Activated T-cell treated with anti-CD3 and anti-CD28 coated beads for 48 hours (primary cell): ENCODE measurements at places on chromosomes 5 and 9.

DNA sequence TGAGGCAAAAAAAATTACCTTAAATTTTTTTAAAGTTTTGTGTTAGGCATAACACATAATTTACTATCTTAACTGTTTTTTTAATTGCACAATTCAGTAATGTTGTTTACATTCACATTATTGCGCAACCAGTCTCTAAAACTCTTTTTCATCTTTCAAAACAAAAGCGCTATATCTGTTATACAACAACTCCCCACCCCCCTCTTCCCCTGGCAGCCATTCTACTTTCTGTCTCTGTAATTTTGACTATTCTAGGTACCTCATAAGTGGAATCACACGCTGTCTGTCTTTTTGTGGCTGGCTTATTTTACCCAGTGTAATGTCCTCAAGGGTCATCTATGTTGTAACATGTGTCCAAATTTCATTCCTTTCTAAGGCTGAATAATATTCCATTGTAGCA is 241.5 kb upstream of the DMRT1 start:
- no peak for DNase-seq

DNA sequence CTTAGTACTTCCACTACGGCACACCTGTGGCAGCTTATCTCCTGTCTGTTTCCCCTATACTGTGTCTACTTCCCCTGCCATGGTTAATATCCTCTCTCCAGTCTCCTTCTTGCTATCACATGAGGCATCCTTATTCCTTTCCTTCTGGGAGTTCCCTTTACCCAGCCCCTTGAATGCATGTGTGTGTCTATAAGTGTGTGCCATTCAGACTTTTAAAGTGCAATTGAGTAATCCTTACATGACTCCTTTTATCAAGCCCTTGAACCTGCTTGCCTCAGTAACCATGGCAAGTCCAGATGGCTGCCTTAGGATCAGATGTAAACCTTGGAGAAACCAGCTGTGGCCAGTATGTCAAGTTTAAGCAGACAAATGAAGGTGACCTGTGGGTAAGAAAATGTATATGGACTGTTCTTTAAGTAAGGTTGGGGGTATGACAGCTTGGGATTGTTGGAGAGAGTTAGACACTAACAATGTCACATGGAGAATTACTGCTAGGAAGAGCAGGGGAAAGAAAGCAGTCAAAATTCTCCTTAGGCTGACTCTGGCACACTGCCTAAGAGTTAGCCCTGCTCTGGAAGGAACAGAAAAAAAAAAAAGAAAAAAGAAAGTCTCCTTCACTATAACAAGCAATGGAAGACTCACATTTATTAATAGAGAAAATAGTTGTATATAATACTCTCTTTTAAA is 142.1 kb downstream of the HINT1 start:
- no peak for DNase-seq

- no peak for DNase-seq
Observed at GRCh38 chr5:99901972-99902371, 633.2 kb upstream of the FAM174A start.

- no peak for DNase-seq
Observed at GRCh38 chr5:170221327-170221741, 11.5 kb upstream of the C5orf58 start.

GRCh38 chr9:106588626-106589025 is 274.3 kb upstream of the ZNF462 start:
- no peak for DNase-seq

DNA sequence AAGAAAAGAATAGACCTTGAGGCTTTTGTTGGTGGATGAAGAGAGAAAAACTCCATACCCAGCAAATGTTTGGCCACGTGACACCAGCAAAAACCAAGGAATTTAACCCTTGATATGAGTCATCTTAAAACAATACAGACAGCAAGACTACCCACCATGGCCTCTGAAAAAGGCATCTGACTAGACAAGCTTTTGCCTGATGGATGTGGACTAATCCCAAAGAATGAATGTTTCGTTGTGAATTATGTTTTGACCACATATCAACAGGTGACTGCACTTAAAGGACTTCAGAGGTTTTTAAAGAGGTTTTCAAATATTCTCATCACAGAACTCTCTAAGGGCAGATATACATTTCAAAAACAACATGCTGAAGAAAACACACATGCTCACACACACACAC is 33.0 kb upstream of the SLC1A3 start:
- no peak for DNase-seq

DNA sequence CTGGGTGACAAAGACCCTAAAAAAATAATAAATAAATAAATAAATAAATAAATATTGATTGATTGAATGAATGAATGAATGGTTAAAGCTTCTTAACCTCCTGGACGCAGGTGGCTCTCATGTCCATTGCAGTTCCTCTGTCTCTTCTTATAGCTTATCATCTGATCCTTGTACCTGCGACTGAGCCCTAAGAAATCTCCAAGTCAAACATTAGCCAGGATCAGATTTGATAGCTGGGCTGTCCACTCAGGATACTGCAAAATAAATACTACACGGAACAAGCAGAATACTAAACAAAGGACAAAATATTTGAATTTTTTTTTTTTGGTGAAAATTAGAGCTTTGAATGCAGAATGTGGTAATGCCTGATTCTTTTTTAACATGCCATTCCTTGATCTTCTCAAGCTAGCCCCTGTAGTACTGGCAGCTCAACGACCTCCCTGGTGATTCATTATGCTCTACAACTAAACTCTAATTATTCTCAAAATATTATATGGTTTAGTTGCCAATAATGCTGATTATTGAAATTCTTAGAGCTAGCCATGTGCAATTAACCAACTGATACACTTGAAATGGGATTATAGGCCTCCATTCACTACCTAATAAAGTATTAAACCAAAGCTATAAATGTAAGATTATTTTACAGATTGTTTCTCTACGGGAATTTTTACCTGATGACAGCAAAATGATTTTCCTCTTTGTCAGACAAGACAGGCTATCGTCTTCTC is 9.9 kb upstream of the TMEM245 start:
- DNase-seq, result no peak

DNA sequence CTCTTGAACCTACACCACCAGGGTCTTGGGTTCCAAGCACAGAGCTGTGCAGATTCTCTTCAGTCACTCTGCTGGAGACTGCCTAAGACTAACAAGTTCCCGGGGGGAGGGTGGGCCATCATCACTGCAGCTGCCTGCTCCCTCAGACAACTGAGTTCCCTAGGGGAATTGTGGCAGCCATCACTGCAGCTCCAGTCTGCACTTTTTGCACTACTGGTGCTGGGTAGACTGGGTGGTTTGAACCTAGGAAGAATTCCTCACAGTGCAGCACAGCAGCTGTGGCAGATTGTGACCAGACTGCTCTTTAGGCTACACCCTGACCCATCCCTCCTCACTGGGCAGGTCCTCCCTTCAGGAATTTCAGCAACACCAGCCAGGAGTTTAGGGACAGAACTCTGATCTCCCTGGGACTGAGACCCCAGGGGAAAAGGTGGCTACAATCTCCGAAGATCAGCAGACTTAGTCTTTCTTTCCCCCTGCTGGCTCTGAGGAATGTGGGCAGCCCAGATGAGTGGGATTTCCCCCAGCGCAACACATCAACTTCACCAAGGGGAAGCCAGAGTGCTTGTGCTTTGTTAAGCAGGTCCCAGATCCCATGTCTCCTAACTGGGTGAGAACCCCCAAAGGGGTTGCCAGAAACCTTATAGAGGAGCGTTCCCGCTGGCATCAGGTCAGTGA is 30.9 kb upstream of the RGMB start:
- DNase-seq, result no peak

DNA sequence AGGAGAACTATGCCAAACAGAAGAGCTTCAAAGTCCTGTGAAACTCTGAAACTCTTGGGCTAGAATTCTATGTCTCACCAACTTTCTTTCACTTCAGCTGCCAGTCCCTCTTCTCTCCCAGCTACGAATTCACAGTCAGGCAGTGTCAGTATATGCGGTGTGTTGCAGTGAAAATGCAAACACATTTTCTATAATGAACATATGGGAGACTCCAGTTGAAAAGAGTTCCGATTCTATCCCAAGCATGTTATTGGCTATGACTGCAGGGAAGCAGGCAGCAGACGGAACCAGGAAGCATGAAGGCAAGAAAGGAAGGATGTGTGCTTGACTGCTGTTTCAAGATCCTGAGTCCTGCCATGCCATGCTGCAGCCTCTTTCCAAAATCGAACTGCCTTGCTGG is 515.7 kb upstream of the TLE4 start:
- DNase-seq, result no peak

- no peak for DNase-seq
Observed at GRCh38 chr9:77714077-77714549, 66.0 kb upstream of the GNA14 start.

DNA sequence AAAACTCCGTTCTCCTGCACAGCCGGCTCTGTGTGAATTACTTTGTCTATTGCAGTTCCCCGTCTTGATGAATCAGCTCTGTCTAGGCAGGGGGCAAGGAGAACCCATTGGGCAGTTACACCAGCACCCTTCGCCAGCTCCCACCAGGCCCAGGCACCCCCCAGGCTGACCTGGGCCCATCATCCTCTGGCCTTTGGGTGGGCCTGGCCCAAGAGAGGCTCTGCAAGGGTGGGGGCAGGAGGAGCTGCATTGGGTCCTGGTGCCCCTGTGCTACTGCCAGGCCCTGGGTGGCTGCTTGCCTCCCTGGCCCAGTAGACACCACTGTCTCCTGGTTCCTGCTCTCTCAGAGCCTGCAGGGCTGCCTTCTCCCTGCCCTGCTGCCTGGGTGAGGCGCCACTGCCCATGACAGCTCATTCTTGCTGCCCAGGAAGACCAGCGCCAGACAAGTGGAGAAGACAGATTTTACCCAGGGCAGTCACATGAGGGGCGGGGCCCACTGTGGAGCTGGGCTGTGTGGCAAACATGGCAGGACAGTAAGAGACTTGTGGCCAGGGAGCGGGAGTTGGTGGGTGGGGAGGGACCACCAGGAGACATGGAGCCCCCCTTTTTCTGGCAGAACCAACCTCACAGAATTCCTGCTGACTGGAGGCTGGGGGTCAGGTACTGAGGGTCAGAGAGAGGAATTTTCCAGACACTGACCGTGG is 67.2 kb downstream of the MRPL36 start:
- DNase-seq, result no peak

- DNase-seq, result no peak
Observed at GRCh38 chr5:6195711-6196358, 182.5 kb downstream of the MED10 start.

GRCh38 chr5:37272511-37272910 is 23.3 kb upstream of the CPLANE1 start:
- DNase-seq, result no peak

- peak; percentile 71 for DNase-seq
Observed at GRCh38 chr5:134577796-134578577, 52.5 kb downstream of the JADE2 start.

GRCh38 chr5:150142959-150143349 is 12.7 kb downstream of the PDGFRB start:
- no peak for DNase-seq

DNA sequence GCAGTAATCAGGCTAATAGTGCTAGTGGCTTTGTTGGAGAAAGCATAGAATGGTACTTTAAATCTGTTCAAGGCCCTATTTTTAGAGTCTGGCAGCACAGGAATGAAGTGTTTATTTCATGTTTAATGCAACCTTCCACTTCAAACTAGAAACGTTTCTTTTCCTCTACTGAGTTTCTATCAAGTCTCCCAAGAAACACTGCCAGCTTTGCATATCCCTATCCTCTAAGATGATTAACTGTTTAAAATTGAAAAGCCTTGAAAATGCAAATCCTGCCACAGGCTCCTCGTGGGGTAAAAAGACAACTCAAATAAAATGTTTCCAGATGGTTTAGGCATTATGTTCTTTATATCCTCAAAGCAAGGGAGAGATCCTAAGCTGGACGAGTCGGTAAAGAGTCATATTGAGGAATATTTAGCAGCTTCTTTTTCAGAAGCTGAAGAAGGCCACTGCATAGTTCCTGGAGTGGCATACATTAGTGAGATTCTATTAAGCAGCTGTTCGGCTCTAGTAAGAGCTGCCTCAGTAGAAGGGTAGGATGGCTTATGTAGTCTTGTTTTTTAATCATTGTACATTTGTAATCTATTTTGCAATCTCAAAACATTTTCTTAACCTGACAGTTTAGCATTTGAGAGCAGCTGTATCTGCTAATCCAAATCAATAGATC is 251.2 kb downstream of the CHSY3 start:
- DNase-seq, result no peak

DNA sequence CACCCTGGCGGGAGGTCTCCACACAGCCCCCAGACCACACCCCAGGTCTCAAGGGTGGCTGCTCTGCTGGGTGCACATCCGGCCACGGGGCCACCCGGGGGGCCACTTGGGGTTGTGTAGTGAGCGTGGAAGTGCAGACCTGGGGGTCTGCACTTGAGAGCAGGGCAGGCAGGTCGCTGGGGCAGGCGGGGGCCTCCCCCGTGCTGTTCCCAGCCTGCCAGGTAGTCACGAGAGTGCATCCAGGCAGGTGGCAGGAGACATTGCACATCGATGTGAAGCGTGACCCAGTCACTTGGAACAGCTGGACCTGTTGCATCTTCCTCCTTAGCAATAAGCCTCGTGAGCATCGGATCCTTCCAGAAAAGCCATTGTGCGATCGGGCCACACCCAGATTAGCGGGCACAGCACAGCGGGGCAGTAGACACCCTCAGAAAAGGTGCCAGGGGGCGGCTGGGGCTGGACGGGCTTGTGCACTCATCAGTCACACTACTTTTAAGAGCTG is 4.8 kb upstream of the ENTPD8 start:
- no peak for DNase-seq

GRCh38 chr5:59125011-59125961 is 542.4 kb downstream of the RAB3C start:
- DNase-seq, result no peak

DNA sequence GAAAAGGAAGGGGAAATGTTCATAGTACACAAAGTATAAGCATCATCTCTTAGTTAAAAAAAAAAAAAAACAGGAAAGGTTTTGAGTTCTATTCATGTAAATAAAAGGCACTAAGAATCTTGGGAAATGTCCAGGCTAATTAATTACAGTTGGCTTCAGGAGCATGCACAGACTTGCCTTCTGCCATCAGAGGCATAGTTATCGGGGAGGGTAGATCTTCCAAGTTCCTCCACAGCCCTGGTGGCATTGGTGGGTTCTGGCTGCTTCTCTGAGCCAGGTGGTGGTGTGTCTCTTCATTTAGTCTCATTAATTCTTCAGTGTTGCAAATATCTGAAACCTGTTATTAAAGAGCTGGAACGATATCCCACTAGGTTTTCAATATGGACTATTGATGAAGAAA is 85.2 kb downstream of the TMEM252 start:
- no peak for DNase-seq

GRCh38 chr9:88291056-88291455 is 97.2 kb upstream of the SPIN1 start:
- no peak for DNase-seq

GRCh38 chr9:104088416-104088815 is 5.7 kb upstream of the SMC2 start:
- DNase-seq, result no peak

- no peak for DNase-seq
Observed at GRCh38 chr5:83564069-83564749, 92.7 kb downstream of the VCAN start.

- DNase-seq, result peak; percentile 52
Observed at GRCh38 chr9:36486933-36487481, 85.7 kb upstream of the MELK start.

DNA sequence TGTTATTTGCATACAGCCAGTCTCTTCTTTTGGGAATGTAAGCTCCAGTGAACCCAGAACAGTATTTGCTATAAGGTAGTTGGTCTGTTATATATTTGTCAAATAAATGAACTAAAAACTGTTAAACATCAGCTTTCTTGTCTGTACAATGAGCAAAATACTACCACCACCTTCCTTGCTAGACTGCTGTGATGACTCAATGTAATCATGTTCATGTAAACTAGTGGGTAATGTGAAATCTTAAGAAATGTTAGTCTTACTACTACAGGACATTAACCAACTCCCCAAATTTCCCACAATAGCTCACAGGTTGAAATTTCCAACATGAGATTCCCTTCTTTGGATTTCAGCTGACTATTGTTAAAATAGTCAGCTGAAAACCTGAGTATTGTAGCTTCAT is 176.1 kb downstream of the TRPM3 start:
- DNase-seq, result no peak
